ENCODE measurements at places on chromosomes 12 and 14. TPM values are rescaled to one million over a fixed set of nuclear protein-coding genes. Genes with fewer than 3 reads are reported as not detected.

GRCh38 chr14:100439781-100440180 lies 116.6 kb downstream of the SLC25A47 start:
- DNase-seq, result no peak

DNA sequence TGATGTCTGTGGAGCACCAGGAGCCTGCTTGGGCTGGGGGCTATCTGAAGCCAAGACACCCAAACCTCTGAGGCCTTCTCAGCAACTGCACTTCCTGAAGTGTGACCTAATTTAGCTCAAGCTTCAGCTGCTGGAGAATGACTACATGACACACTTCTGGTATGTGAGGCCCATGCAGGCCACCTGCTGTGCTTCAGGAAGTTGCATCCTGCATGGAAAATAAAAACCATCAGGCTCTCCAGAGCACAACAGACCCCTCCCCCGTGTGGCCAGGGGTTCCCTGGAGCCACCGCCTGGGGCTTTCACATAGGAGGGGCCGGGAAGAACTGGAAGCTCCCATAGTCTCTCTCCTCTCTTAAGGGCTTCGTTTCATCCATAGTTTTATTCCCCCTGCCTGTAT lies 217.7 kb downstream of the SLC15A4 start:
- no peak for DNase-seq

Gene GMPR2
- polyA plus RNA-seq, result 45.8 TPM

Gene FAM177A1
- 33.6 TPM for polyA plus RNA-seq

Data from hindlimb muscle (tissue), 1 donor.